ENCODE measurements at places on chromosomes 1 and 21.
A peak's percentile ranks its signal among the peaks of the same experiment; 100 is the strongest.

DNA sequence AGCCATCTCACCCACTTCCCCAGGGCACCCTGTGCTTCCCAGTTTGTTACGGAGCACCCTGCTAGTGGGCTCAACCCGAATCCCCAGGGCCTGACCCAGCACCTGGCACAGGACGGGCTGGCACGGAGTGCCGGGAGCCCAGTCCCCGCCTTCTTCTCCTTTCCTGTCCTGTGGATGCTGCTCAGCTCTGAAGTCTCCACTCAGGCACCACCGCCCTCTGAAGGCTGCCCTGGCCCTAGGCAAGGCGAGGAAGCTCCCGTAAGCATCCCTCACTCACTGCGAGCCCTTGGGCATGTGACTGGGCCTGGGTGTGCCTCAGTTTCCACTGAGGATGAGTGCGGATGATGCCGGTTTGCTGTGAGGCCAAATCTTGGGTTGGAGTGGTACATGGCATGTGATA lies 21.8 kb downstream of the SLC1A7 start:
- DNase-seq = no peak

DNA sequence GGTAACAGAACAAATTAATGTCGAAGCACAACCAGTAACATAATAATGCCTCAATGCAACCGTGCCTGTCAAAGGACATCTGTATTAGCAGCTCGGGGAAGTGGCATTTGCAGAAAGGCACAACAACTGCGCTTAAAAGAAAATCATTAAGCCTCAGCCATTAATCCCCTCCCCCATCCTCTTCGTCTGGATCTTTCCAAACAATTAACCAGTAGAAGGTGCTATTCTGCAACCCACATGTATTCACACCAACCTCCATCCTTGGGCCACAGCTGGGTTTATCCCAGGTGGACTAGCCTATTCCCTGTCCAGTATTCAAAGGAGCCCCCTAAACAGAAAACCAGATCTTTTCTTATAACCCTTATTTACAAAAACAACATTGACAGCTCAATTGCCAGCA lies 2.6 kb downstream of the RERE start:
- DNase-seq = no peak

- peak; percentile 42 for DNase-seq
These were observed 12.4 kb upstream of the BCAR3 start for GRCh38 chr1:93694039-93694438.

- DNase-seq = no peak
These were observed 43.3 kb downstream of the COQ8A start for GRCh38 chr1:226983247-226983991.

DNA sequence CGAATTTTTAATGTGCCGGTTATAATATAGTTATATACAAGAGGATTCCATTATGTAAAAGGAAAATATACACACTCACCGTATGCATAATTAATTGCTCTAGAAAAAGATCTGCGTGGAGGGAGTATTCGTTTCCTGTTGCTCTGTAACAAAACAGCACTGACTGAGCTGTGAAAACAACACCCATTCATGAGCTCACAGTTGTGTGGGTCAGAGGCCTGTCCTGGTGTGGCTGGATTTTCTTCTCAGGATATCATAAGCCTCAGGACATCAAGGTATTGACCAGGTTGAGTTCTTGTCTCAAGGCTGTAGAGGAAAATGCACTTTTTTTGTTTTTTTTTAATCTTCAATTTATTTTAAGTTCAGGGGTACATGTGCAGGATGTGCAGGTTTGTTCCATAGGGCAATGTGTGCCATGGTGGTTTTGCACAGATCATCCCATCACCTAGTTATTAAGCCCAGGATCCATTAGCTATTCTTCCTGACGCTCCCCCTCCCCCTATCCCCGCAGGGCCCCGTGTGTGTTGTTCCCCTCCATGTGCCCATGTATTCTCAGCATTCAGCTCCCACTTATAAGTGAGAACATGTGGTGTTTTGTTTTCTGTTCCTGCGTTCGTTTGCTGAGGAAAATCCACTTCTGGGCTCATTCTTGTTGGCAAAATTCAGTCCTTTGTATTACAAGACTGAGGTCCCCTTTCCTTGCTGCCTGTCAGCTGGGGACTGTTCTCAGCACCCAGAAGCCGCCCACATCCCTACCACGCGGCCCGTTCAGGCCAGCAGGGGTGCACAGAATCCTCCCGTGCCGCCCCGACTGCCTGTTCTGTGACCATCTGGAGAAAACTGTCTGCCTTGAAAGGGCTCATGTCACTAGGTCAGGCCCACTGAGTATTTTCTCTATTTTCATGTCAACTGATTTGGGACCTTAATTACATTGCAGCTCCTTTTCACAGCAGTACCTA lies 87.4 kb upstream of the ERRFI1 start:
- no peak for DNase-seq

DNA sequence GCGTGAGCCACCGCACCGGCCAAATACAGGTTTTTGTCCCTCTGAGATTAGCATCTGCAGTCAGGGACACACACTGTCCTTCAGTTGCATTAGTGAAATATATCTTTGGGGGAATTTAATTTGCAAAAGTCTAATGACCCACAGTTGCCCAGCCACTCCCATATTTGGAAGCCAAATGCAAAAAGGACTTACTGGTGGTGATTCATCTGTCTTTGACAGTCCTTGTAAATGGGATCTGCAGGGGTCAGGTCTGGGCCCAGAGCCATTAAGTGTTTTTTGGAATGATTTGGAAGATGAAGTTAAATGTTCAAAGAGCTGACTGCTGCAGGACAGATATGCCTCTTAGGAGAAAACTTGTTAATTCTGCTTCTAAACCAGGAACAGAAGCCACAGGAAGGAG lies 44.6 kb upstream of the DNASE2B start:
- DNase-seq = no peak

DNA sequence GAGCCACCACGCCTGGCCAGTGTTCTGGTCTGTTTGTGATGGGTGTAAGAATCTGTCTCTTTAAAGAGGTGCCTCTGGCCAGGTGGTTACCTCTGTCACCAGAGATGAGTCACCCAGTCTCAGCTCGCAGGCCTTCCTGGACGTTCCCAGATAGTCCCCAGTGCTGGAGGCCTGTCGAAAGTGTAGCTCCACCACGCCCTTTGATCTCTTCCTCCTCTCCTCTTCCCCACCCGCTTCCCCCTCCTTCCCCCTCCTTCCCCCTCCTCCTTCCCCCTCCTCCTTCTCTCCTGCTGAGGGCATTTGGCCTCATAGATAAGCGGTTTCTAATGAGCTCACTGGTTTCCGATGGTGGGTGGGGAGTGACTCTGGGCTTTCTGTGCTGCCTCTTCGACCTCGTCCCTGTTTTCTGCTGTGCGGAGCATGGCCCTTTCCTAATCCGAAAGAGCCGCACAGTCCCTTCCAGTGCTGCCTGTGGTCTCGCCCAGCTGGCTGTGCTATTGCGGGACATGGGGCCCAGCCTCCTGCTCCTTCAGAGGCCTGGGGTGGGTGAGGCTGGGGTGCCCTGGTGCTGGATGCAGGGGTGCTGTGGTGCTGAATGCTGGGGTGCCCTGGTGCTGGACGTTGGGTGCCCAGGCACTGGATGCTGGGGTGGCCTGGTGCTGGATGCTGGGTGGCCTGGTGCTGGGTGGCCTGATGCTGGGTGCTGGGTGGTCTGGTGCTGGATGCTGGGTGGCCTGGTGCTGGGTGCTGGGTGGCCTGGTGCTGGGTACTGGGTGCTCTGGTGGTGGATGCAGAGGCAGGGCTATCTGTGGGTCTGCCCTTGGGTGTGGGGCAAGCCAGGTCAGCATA lies 19.2 kb downstream of the AGPAT3 start:
- DNase-seq = peak; percentile 68

GRCh38 chr1:212967801-212968200 lies 17.5 kb downstream of the VASH2 start:
- DNase-seq = peak; percentile 30

DNA sequence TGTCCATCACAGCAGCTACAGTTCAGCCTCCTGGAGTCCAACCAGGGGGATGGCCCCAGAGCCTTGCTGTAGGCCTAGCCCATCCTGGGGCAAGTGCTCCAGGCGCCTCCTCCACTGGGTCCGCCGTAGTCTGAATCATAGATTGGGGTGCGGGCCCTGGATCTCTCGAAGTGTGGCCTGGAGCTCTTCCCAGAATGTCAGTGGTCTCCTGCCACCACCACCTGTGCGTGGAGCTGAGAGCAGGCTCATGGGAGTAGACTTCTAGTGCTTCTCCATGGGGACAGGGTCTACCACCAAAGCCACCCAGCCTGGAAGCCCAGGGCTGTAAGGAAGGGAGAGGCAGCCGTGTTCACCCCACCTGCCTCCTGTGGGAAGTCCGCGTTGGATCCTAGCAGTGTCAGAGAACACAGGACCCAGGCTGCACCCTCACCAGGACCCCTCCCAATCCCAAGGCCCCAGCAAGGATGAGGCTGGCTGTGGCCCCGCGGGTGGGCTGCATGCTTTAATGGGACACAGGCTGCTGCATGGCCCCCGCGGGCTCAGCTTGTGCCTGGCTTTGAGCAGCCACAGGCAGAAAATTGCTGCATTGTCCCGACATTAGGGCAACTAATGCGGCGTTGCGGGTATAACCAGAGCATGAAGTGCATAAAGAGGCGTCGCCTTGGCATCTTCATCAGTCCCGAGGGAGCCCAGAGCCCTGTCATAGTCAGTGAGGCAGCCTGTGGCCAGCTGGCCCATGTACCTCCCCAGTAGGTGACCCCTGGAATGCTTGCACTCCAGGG lies 735 bp upstream of the HES3 start:
- no peak for DNase-seq

GRCh38 chr1:203581841-203582240 lies 44.8 kb upstream of the ATP2B4 start:
- DNase-seq = no peak

DNA sequence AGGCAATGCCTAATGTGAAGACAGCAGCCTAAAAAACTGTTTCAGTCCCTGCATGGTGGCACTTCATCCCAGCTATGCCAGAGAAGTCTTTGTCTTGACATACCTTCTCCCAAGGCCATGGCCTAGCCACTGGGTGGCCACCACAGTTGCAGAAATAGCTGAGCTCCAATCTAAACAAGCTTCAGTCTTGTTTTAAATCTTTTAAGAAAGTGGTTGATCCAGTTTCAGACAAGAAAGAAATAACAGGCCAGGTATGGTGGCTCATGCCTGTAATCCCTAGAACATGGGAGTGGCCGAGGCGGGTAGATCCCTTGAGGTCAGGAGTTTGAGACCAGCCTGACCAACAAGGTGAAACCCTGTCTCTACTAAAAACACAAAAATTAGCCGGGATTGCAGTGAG lies 600.0 kb upstream of the PLXNA2 start:
- DNase-seq = no peak

DNA sequence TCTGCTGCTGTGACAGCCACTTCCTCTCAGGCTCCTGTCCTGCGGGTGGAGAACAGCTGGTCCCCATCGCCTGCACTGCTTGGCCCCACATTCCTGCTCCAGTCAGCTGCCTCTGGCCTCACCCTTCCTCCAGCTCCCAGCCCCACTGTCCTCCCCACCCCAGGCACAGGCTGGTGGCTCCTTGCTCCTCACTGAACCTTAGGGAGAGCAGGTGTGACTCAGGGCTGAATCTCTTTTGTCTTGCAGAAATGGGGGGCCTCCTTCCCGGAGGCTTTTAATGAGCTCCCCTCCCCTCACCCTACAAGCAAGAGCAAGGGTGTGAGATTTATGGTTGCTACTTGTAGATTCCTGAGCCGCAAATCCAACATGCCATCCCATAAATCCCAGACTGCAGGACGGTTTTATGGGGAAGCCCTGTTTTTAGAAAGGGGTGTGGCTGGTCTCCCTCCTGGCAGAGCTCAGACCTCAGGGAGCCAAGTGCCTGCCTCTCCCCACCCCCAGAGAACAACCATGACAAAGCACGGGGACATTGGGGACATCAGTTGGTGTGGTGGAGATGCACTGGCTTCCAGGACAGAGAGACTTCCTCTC lies 15.2 kb downstream of the CDK18 start:
- DNase-seq = no peak

- no peak for DNase-seq
These were observed 335.1 kb downstream of the LTN1 start for GRCh38 chr21:28657566-28657965.

GRCh38 chr1:162475539-162476185 lies 22.0 kb upstream of the UHMK1 start:
- DNase-seq = no peak

GRCh38 chr1:119549719-119550132 lies 42.7 kb downstream of the HSD3B1 start:
- peak; percentile 87 for DNase-seq

GRCh38 chr1:238647877-238648276 lies 738.5 kb upstream of the CHRM3 start:
- peak; percentile 28 for DNase-seq

DNA sequence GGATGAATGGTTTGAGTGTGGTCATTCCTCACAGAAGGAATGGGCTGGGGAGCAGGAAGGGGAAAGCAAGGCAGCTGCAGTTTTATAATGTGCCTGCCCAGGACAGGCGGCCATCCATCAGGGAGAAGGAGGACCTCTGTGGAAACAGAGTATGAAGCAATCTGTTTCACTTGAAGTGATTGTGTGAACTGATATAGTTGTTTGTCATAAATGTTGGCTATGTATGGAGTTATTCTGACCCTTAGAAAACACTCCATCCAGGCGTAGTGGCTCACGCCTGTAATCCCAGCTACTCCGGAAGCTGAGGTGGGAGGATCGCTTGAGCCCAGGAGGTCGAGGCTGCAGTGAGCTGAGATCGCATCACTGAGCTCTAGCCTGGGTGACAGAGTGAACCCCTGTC lies 46.5 kb downstream of the NENF start:
- no peak for DNase-seq
